ENCODE measurements at places on chromosomes 5 and 9.
A peak's percentile ranks its signal among the peaks of the same experiment; 100 is the strongest.

DNA sequence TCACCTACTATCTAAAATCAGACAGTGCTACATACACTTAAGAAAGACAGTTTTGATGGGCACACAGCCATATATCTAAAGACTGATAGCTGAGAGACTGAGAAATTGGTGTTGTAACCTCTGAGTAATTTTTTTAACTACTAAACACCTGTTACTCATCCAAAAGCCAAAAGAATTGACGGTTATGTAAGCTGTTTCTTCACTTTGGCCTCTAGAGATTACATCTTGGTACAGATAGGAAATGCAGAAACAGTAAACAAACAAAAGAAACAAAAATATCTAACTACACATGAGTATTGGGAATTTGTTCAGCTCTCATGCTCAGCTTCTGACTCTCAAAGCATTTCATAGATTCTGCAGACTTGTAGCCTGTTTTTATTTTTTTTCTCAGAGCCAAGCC lies 152.1 kb upstream of the GAS1 start:
- no peak for DNase-seq

- peak; percentile 8 for DNase-seq
These were observed 18.3 kb upstream of the LPAR1 start for GRCh38 chr9:111056538-111056937.

- peak; percentile 36 for DNase-seq
These were observed 160.4 kb upstream of the CDH12 start for GRCh38 chr5:23013395-23013998.

- no peak for DNase-seq
These were observed 26.3 kb downstream of the ADAM19 start for GRCh38 chr5:157549283-157549629.
